ENCODE measurements at places on chromosomes 6 and 20.

- DNase-seq: no peak
Measured at GRCh38 chr6:109595998-109596397, 95.0 kb downstream of the AK9 start.

DNA sequence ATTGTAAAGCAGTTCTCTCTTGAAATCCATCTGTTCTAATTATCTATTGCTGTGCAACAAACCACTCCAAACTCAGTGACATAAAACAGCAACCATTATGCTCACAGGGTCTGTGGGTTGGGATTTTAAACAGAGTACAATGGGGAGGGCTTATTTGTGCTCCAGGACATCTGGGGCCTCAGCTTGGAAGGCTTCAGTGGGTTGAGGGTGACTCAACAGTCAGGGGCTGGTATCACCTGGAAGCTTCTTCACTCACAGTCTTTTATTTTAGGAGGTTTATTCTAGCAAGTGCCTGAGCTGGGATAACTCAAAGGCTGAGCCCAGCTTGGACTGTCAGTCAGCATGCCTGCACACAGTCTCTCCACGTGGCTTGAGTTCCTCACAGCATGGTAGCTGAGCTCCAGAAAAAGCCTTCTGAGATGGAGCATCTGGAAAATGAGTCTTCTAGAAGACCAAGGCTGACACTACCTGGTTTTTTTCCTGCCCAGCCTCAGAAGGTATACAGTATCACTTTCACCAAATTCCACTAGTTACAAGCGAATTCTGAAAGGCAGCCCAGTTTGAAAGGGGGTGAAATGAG, 234.6 kb upstream of the ID4 start:
- no peak for DNase-seq

DNA sequence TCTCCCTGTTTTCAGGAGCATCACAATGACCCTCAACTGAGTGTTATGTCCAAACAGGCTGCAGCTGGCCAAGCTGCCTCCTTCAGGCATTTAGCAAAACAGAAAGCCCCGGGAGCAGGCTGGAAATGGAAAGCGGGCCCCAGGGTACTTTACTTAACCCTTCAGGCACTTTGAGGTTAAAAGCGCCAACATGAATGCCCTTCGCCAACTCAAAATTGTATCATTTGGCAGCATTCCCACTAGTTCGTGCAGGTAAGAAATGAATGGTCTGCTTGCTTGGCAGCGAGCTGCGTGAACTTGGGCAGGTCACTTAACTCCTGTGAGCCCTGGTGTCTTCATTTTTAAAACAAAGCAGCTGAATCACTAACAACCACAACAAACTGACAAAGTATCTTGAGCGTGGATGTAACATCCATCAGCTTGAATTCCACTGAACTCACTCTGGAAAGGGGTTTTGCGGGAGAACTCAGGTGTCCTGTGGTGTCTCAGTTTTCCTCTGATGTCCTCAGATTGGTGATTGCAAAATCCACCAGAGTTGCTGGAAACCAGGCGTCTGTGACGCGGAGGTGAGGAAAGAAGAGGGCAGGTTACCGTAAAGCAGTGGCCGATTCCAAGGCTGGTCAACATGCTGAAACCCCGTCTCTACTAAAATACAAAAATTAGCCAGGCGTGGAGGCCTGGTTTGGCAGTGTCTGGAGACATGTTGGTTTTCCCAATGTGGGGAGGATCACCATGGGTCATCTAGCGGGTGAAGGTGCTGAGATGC, 118.8 kb upstream of the ZNF217 start:
- no peak for DNase-seq

GRCh38 chr6:139841794-139842215, 467.4 kb upstream of the CITED2 start:
- DNase-seq: no peak

- DNase-seq: no peak
Measured at GRCh38 chr20:18190338-18191233, 52.9 kb downstream of the KAT14 start.

GRCh38 chr20:3658019-3658715, 5.0 kb downstream of the GFRA4 start:
- peak; percentile 10 for DNase-seq

GRCh38 chr20:32798046-32798981, 21.4 kb upstream of the MAPRE1 start:
- no peak for DNase-seq

DNA sequence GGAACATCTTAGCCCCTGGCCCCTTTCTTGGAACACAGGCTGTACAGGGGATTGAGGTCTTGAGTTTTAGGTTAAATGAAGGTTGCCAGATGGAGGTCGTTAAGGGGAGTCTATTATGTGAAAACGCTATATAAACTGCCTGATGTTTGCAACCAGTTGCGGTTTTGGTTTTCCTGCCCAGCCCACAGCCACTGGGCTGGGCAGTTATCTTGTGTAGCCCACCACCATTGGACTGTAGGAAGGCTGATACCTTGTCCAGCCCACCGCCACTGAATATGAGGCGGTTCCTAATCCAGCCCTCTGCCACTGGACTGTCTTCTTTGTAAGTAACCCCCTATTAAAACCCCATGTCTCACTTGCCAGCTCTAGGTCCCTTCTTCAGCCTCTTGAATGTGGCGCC, 42.3 kb upstream of the COL21A1 start:
- no peak for DNase-seq

DNA sequence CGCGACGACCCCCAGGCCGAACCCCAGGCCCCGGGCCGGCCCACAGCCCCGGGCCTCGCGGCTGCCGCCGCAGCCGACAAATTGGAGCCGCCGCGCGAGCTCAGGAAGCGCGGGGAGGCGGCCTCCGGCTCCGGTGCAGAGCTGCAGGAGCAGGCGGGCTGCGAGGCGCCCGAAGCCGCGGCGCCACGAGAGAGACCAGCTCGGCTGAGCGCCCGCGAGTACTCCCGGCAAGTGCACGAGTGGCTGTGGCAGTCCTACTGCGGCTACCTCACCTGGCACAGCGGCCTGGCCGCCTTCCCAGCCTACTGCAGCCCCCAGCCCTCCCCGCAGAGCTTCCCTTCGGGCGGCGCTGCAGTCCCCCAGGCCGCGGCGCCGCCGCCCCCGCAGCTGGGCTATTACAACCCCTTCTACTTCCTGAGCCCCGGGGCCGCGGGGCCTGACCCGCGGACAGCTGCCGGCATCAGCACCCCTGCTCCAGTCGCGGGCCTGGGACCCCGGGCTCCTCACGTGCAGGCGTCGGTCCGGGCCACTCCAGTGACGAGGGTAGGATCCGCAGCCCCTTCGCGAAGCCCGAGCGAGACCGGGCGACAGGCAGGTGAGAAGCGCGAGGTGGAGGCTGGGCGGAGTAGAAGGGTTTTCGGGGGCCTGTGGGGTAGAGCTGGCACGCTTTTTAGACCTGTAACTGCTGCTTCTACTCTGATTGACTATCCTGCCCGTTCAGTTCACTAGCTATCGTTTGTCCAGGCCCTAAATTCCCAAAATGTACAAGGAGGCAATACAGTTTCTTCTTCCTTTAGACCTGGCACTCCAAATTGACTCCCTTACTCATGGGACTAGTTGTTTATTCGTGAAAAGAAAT, 654 bp downstream of the FAM8A1 start:
- DNase-seq: peak; percentile 43

DNA sequence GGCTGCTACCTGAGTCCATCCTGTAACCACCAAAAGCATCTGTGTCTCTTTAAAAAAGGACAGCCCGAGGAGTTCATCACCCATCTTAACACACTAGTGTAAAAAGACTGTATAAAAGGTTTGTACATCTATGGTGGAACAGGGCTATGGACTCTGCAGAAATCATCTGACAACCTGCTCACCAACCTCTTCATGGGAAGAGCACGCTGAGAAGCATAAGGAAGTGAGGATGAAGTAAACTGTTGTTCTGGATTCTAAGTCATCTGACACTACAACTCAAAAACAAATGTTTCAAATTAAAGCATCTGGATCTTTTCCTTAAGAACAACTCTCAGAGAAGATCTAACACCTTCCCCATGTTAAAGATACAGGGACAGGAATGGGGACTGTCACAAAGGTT, 5.4 kb downstream of the IFNGR1 start:
- no peak for DNase-seq

DNA sequence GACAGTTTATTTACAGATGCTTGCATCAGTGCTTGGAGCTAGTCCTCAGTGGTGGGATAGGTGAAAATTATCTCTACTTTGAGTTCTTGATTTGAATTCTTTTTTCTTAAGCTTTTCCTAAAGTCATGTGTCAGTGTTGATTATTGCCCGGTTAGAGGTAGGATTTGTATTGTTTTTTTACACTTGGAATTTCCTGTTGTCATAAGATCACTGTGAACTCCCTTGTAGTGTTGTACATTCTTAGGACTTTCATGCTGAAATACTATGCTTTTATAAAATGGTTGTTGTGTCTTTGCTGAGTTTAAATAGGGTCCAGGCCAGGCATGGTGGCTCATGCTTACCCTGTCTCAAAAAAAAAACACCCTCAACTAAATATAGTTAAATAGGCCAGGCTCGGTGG, 20.3 kb downstream of the ASXL1 start:
- DNase-seq: no peak

DNA sequence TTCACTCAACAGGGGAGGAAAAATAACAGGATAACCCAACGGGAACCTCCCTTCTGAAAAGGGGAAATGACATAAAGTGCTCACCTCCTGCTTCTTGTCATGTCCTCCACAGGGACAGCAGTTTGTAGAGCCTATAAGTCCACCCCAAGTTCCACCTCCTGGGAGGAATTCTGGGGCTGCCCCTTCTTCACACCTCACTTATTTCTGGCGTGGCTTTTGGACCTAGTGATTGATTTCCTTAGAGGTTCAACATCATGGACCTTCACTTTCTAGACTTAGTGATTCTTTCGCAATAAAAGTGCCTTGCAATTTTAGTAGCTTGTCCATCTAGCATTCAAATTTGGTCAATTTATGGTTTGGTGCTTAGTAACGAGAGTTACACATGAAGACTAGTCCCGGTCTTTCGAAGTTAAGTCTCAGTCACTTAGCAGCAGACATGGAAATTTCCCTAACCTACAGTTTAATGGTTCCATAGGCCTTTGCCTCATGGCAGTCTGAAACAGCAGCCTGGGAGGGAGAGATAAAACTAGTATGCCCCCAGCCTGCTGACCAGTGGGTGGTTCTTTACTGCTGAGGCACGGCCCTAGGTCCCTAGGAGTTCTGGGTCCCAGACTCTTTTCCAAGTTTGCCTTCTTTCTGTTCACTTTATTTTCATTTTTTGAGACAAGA, 59.2 kb upstream of the CDKAL1 start:
- no peak for DNase-seq

- no peak for DNase-seq
Measured at GRCh38 chr6:156953479-156954146, 176.4 kb downstream of the ARID1B start.

- no peak for DNase-seq
Measured at GRCh38 chr6:34888514-34888856, 570 bp upstream of the ANKS1A start.

GRCh38 chr6:37116326-37116725, 53.6 kb upstream of the PIM1 start:
- DNase-seq: no peak

GRCh38 chr6:168034537-168034936, 37.1 kb downstream of the KIF25 start:
- DNase-seq: no peak

DNA sequence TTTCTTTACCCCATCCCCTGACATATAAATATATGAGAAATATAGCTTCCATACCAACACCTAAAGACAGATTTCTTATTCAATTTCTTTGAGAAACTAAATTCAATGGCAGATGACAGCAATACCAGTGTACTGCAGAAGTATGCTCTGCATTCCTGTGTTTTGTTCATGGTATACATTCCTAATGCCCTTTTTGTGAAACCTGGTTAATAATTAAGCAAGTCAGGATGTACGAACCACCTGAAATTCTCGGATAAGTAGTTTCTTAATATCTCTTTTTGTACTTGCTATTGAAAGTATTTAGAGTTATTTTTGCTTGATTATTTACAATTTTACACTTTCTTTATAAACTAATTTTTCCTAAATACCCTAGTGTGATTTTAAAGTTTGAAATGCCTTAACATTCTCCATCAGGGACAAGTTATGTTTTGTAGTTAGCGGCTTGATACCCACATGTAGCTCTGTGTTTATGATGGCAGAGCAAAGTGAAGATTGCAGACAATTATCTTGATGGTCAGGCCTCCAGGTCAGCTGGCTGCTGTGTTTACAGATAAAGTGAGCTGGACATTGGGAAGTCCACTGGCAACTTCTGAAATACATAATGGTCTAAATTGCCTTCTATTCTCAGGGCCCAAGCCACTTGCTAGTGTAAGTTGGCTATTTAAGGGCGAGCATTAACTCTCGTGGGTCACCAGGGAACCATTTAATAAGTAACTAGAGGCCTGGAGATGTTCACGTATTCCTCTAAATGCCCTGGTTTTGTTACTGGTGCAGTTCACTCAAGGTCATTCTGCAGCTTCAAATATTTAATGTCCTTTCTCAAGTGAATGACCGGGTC, 58.2 kb downstream of the PLCB1 start:
- DNase-seq: no peak

GRCh38 chr6:35209622-35210247, 4.0 kb upstream of the SCUBE3 start:
- no peak for DNase-seq

- DNase-seq: no peak
Measured at GRCh38 chr6:140370976-140371870, 996.8 kb upstream of the CITED2 start.

DNA sequence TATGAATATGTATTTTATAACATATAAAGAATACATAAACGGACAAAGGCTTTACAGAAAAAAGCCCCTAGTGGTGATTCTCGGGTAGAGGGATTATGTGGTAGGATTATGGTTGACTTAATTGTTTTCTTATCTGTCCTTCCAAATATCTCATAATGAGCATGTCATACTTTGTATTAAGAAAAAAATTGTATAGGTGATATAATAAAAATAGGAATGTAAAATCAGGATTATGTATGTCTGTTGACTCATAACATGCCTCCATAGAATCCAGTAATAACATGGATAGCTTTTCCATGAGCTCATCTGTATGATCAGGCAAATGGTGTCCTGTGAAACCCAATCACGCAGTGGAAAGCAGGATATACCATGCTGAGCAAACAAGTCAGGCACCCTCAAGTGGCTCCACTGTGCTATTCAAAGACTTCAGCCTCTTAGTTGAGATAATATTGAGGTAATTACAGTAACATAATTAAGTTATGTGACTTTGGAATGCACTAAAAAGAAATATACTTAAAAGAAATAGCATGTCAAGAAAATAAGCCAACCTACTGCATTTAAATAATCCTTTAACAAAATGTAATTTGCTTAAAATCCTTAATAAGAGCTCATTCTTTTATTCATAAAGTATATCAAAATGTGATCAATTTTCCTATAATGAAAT, 39.6 kb upstream of the PRELID3B start:
- DNase-seq: no peak
